ENCODE measurements at places on chromosomes 4 and X.

DNA sequence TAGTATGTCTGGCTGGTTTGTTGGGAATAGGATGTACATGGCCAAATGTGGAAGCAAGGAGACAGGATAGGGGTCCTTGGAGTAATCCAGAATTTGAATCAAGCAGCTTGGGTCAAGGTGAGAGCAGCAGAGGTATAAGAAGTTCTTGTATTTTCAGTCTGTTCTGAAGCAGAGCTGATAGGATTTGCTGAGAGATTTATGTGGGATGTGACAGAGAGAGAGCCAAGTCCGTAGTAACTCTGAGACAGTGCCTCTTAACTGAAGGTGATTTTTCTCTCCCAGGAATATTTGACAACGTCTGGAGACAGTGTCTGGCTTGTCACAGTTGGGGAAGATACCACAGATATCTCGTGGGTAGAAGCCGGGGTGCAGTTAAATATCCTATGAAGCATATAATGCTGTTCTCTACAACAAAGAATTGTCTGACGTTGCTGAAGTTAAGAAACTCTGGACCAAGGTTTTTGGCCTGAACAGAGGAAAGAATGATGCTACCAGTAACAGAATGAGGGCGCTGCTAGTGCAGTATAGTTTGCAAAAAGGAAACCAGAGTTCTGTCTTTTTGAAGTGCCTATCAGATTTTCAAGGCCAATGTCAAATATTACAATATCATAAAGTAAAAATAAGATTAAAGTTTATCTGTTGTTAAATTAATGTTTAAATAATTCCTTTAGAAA, 184.0 kb downstream of the ARHGAP24 start:
- DNase-seq = no peak

- peak; percentile 46 for DNase-seq
These were observed 26.5 kb upstream of the XIAP start for GRCh38 chrX:123833387-123833786.

- DNase-seq = no peak
These were observed 48.9 kb downstream of the SPATA18 start for GRCh38 chr4:52099860-52100461.

DNA sequence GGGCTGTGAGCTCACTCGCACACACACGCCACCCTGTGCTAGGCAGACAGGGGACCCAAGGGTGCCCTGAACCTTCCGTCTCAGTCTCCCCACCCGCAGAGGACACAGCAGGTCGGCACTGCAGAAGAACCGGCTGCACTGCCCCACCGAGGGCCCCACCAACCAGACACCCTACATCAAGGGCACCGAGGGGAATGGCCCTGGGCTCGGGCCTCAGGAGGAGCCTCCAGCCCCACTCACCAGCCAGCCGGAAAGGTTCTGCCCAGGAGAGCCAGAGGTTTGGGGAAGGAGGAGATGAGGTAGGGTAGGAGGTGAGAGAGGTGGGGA, 45.9 kb downstream of the FAM53A start:
- no peak for DNase-seq

DNA sequence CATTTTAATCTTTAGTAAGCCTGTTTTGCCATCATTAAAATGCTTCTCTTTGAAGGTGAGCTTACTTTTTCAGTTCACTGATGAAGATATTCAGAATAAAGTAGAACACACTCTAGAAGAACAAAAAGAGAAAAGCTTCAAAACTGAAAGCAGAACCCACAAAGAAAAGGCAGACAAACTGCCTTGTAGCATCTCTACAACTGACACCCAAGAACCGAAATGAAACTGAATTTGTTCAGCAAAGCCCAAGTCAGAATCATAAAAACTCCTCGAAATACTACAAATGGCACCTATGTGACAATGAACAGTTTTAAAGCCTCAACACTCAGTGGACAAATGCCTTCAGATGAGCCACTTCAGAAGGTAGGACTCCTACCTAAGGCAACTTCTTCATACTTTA, 83.6 kb downstream of the MAML3 start:
- DNase-seq = no peak

GRCh38 chr4:22686141-22686540, 6.6 kb upstream of the GBA3 start:
- DNase-seq = no peak

- DNase-seq = no peak
These were observed 16.6 kb upstream of the H2AZ1 start for GRCh38 chr4:99966692-99967091.

GRCh38 chr4:171812665-171813525, at the start of gene GALNTL6:
TSS of gene GALNTL6 (plus strand) at chr4:171813404.
- no peak for DNase-seq

DNA sequence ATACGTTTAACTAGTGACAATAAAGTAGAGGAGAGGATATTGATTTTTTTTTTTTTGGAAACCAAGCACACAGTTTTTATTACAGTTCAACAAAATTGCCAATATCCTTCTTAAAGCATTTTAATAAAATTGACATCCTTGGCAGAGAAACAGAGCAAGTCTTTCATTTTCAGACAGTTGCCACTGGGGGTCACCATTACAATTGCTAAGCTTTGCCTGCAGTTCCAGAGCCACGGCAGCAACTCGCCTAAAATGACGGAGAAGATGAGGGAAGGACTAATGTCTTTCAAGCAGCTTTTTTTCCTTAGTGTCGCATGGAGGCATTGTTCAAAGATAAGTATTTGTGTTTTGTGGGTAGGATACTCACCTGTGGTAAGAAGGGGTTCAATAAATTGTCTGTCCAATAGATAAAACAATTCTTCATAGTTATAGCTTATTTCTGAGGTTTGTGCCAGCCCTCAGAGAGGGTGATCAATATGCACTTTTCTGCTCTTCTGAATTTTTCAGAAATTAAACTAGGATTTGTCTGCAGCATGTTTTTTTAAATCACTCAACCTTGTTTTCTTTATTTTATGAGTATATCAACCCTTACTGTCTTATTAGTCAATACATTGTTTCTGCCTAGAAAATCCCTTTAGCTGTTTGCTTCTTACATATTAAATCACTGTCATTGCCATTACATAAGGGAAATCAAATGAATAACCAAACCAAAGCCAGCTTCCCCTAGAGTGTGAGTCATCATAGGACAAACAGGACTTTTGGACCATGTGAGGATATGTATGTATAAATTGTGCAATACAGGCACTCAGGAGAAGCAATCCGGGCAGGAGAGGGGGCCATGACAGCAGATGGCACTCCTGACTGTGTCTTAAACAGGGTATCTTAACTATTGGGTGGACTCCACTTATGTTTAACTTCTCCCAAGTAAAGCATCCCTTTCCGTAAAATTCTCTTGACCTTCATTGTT, 508.1 kb upstream of the ARX start:
- DNase-seq = no peak

- DNase-seq = no peak
These were observed 15.5 kb downstream of the NAT8L start for GRCh38 chr4:2074588-2074987.

DNA sequence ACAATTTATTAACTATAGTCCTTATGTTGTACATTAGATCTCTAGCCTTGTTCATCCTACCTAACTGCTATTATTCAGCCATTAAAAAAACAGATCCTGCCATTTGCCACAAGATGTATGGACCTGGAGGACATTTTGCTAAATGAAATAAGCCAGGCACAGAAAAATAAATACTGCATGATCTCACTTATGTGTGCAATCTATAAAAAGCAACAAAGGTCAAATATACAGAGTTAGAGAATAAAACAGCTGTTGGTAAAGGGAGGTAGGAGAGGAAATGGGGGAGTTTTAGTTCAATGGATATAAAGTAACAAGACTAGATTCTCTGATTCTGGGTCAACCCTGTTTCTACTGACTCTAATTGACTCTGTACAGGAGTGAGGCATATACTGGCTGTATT, 103.3 kb upstream of the FAM9C start:
- DNase-seq = no peak

- DNase-seq = no peak
These were observed 75.0 kb upstream of the DHX15 start for GRCh38 chr4:24659241-24659961.

GRCh38 chr4:102867278-102868152, 1.3 kb upstream of the CISD2 start:
- no peak for DNase-seq

All from activated CD4-positive, alpha-beta T cell treated with anti-CD3 and anti-CD28 coated beads, Interleukin-2, amount 50 U/mL, for 4 hours (primary cell).